ENCODE measurements at places on chromosomes 13 and 19. TPM values are rescaled to one million over a fixed set of nuclear protein-coding genes. Genes with fewer than 3 reads are reported as not detected.

- no peaks in the 10 kb centered on the region for H3K36me3 ChIP-seq
- no peak for DNase-seq
- peaks cover 3% of the 10 kb centered on the region for H3K4me1 ChIP-seq
- H3K27ac ChIP-seq = no peak overlapping the region
- H3K27me3 ChIP-seq = no peaks in the 10 kb centered on the region
These were observed 13.3 kb downstream of the TNFRSF19 start for GRCh38 chr13:23583491-23583890.

DNA sequence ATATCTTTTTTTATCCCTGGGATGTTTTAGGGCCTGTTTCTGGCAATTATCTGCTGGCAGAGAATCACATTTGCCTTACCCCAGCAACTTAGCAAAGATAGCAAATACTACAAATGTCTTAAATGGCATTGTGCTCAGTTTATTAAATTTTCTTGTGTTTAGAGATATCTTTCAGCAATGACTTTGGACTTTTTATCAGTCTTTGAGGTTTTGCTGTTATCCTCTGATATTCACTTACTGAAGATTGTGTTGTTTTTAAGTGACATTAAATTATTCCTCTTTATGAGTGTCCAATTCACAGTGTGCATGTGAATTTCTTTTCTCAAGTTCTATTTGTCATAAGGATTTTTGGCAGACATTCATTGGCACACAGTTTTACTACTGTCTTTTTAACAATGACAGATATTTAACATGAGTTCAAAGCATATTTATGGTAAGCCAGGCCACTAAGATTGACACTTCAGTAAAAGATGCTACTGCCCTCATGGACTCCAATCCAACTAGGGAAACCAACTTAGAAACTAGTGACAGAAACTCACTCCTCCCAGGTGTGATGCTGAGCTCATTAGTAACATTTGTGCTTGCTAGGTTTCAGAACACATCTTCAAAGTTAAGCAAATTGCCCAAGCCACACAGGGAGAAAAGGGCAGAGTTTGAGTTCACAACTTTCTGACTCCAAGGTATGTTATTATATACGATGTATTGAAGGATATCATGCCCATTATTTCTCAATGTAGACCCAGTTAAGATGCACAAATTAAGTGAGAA is 481.9 kb downstream of the GPC6 start:
- no peaks in the 10 kb centered on the region for H3K27me3 ChIP-seq
- H3K4me1 ChIP-seq = no peaks in the 10 kb centered on the region
- H3K27ac ChIP-seq = no peak overlapping the region
- H3K4me3 ChIP-seq = no peak overlapping the region
- no peaks in the 10 kb centered on the region for H3K36me3 ChIP-seq

Gene KLF1
- not detected for total RNA-seq

Gene KLF2
- total RNA-seq = 198 TPM

GRCh38 chr13:79593121-79593520 is 112.2 kb downstream of the NDFIP2 start:
- H3K27me3 ChIP-seq = no peaks in the 10 kb centered on the region
- no peak overlapping the region for H3K27ac ChIP-seq
- no peak overlapping the region for H3K4me3 ChIP-seq
- no peak for DNase-seq
- H3K4me1 ChIP-seq = no peaks in the 10 kb centered on the region

GRCh38 chr13:43432958-43433357 is 353.8 kb downstream of the ENOX1 start:
- no peaks in the 10 kb centered on the region for H3K27me3 ChIP-seq
- H3K36me3 ChIP-seq = no peaks in the 10 kb centered on the region
- no peaks in the 10 kb centered on the region for H3K4me1 ChIP-seq
- DNase-seq = no peak
- H3K4me3 ChIP-seq = no peak overlapping the region

GRCh38 chr19:45005787-45006186 is 4.5 kb downstream of the RELB start:
- peaks cover 9% of the 10 kb centered on the region for H3K4me1 ChIP-seq
- H3K36me3 ChIP-seq = peaks cover 9% of the 10 kb centered on the region
- no peak overlapping the region for H3K27ac ChIP-seq

Gene CBLC
- total RNA-seq = 3.2 TPM

- no peaks in the 10 kb centered on the region for H3K27me3 ChIP-seq
- no peak overlapping the region for H3K4me3 ChIP-seq
- no peaks in the 10 kb centered on the region for H3K4me1 ChIP-seq
These were observed 606.8 kb downstream of the DACH1 start for GRCh38 chr13:71260246-71260645.

DNA sequence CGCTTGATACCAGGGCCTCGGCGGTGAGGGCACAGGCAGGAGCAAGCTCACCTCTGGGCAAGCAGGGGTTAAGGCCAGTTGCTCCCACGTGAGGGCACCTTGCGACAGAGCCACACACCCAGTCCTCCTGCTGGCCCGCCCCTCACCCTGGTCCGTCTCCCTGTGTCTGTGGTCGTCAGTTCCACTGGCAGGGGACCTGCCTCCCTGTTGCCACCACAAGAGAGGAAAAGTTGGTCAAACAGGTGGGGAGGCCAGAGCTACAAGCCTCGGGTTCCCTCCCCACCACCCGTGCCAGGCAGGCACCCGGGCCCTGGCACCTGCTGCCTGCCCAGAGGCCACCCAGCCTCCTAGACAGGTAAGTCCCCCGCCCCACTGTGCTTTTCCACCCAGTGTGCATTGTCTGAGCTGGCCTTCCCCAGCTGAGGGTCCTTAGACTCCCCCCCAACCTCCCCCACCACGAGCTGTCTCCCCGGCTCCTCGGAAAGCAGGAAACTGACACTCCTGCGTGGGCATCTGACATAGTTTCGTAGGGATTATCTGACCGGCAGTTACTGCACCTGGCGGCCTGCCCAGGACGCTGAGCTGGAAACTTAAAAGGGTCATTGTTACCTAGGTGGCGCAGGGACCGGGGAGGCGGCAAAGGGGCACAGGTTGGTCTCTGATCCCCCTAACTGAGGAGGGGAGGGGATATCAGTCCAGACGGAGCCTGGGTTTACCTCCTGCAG is at the start of gene TJP3:
TSS of gene TJP3 (plus strand) at position 178 of the 725 bp plus-strand sequence. CDS start 20,049 bp downstream, outside the sequence.
- H3K4me3 ChIP-seq = peak within 1 kb of the TSS; percentile 48
- peak; percentile 92 for DNase-seq
- H3K27ac ChIP-seq = peak within 1 kb of the TSS; percentile 66
- peaks cover 9% of the 10 kb centered on the region for H3K4me1 ChIP-seq
- peaks cover 10% of the 10 kb centered on the region for H3K27me3 ChIP-seq

Gene SHANK1
- total RNA-seq = 0.35 TPM

Gene VSTM2B
- not detected for total RNA-seq

Gene ACOD1
- not detected for total RNA-seq

DNA sequence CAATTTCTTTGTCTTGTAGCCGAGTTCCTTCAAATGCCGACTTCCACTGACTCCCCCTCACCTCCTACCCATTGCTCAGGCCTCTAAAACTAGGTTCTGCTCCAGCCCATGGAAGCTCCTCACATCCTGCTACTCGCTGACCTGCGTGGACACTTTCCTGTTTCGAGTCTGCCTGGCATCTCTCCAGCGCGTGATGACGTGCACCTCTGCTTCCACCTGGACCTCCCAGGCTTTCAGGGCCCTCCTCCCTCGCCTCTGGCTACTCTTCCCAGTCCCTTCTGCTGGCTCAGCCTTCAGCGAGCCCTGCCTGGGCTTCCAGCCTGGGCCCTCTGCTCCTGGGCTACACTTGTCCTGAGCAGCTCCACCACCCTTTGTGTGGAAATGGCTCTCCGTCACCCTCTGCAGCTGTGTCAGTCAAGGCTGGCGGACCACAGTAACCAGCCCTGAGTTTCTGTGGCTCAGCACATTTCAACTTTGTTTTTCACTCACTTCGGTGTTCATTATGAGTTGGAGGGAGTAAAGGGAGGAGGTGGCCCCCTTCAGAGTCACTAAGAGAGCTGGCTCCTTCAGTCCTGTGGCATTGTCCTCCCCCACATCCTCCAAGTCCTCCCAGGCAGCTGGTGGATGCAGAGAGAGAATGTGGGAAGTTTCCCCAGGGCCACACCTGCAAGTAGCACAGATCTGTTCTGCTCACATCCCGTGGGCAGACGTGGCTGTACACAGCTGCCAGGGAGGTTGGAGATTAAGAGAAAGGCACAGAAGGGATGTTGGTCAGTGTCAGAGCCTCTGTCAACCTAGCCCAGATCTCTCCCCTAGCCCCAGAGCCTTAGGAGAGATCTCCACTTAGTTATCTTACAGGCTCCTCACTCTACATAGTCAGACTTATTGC is 49.4 kb downstream of the SERP2 start:
- H3K4me1 ChIP-seq = no peaks in the 10 kb centered on the region
- no peak for DNase-seq
- no peaks in the 10 kb centered on the region for H3K36me3 ChIP-seq
- H3K27me3 ChIP-seq = no peaks in the 10 kb centered on the region
- no peak overlapping the region for H3K27ac ChIP-seq
- H3K4me3 ChIP-seq = no peak overlapping the region

DNA sequence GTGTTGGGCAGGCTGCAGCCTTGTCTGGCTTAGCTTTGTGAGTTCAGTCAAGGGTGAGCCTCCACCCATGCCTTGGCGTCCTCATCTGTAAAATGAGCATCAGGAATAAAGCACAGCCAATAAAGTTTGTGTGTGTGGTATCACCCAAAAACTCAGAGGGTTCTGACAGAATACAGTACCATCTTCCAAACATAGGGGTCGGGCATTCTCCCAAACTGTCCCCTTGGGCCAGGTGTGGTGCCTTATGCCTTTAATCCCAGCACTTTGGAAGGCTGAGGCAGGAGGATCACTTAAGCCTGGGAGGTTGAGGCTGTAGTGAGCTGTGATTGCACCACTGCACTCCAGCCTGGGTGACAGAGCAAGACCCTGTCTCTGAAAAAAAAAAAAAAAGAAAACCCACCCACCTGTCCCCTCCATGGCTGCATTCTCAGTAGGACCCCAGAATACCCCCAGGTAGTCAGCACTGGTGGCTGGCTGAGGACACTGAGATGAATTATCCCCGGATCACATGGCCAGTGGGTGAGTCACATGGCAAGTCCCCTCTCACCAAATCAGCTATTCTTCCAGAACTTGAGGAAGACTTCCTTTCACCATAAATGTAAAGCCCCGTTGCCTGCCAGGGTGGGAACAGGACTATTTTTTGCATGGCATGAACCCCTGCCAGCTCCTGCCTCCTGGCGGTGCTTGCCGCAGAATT is 18.6 kb downstream of the POP4 start:
- no peak overlapping the region for H3K4me3 ChIP-seq
- DNase-seq = no peak
- H3K27ac ChIP-seq = no peak overlapping the region
- no peaks in the 10 kb centered on the region for H3K36me3 ChIP-seq
- no peaks in the 10 kb centered on the region for H3K4me1 ChIP-seq

Gene ZNF784
- 9.7 TPM for total RNA-seq

DNA sequence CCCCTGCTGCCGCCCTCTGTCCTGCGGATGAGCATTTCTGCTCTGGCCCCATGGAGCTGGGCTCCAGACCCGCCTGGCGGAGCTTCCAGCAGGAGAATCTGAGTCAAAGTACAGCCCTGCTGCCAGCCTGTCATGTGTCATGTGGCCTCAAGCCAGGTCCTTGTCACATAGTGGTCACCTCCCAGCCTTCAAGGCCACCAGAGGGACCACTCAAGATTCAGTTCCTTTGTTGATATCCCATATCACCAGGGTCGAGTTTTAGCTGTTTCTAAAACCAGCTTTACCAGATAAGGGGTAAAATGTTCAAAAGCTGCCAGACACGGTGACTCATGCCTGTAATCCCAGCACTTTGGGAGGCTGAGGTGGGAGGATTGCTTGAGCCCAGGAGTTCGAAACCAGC is 13.4 kb downstream of the THOP1 start:
- H3K36me3 ChIP-seq = peaks cover 26% of the 10 kb centered on the region
- no peaks in the 10 kb centered on the region for H3K27me3 ChIP-seq
- H3K27ac ChIP-seq = no peak overlapping the region

DNA sequence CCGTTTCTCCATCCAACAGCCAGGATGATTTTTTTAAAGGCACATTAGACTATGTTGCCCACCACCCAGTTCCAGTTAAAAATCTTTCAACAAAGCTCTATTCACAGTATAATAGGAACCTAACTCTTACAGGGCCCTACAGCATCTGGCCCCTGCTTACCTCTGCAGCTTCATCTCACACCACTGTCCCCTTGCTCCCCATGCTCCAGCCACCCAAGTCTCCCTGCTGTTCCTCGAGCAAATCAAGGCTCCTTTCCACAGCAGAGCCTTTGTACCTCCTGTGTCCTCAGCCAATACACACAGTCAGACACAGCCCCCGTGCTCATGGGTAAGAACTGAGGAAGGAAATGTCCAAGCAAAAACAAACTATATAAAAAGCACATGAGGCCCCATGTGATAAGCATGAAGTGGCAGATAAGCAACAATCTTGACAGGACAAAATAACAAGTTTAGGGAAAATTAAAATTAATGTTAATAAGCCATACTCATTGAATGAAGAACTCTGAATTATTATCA is 67.5 kb downstream of the TSC22D1 start:
- H3K27ac ChIP-seq = no peak overlapping the region
- DNase-seq = no peak
- H3K4me3 ChIP-seq = no peak overlapping the region
- H3K4me1 ChIP-seq = no peaks in the 10 kb centered on the region
- H3K36me3 ChIP-seq = no peaks in the 10 kb centered on the region
- H3K27me3 ChIP-seq = no peaks in the 10 kb centered on the region

DNA sequence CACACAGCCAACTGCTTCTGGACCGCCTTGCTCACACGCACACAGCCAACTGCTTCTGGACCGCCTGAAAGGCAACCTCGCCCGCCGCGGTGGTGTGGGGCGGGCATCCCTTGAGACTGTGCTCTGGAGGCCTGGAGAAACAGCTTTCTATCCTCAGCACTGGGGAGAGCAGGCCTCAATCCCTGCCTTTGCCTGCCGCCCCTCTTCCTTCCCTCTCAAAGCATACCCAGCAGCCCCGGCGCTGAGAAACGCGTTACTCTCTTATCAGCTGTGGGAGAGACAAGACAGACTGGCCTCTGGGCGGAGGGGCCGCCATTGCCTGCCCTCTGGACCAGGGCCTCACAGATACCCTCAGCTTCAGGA is 2.9 kb downstream of the LIPE start:
- no peak overlapping the region for H3K27ac ChIP-seq
- peaks cover 24% of the 10 kb centered on the region for H3K4me1 ChIP-seq
- H3K27me3 ChIP-seq = peaks cover 18% of the 10 kb centered on the region
- peak; percentile 59 for DNase-seq
- H3K4me3 ChIP-seq = peak overlapping the region; percentile 65

- DNase-seq = no peak
- H3K4me3 ChIP-seq = no peak overlapping the region
- no peaks in the 10 kb centered on the region for H3K4me1 ChIP-seq
These were observed 42.3 kb downstream of the ZNF493 start for GRCh38 chr19:21439201-21439751.

GRCh38 chr13:107574517-107575210 is 640.7 kb downstream of the LIG4 start:
- no peak for DNase-seq
- no peak overlapping the region for H3K27ac ChIP-seq
- no peaks in the 10 kb centered on the region for H3K4me1 ChIP-seq
- no peak overlapping the region for H3K4me3 ChIP-seq

Gene CGB8
- not detected for total RNA-seq

- no peak for DNase-seq
- no peak overlapping the region for H3K4me3 ChIP-seq
- H3K27me3 ChIP-seq = peaks cover 8% of the 10 kb centered on the region
- H3K36me3 ChIP-seq = no peaks in the 10 kb centered on the region
- H3K4me1 ChIP-seq = no peaks in the 10 kb centered on the region
These were observed 973.7 kb downstream of the UQCRFS1 start for GRCh38 chr19:28239270-28239669.

Gene ZNF625
- 8.5 TPM for total RNA-seq

Gene CYP4F12
- 3.7 TPM for total RNA-seq

- H3K27me3 ChIP-seq = no peaks in the 10 kb centered on the region
- H3K4me1 ChIP-seq = no peaks in the 10 kb centered on the region
- H3K27ac ChIP-seq = no peak overlapping the region
- no peaks in the 10 kb centered on the region for H3K36me3 ChIP-seq
These were observed 18.3 kb upstream of the SLC1A5 start for GRCh38 chr19:46806656-46807055.
